ENCODE measurements at places on chromosomes 2 and 18. TPM values are rescaled to one million over a fixed set of nuclear protein-coding genes. Genes with fewer than 3 reads are reported as not detected.

Gene CYTIP
- 444 TPM for total RNA-seq

Gene RTN4
- total RNA-seq, result 83.3 TPM

Gene ADD2
- total RNA-seq, result 24.3 TPM

Gene LRRC30
- not detected for total RNA-seq

Gene OR6B3
- not detected for total RNA-seq
